ENCODE measurements at places on chromosomes 1 and 21.
A peak's percentile ranks its signal among the peaks of the same experiment; 100 is the strongest.

GRCh38 chr1:165837838-165838364 is 10.5 kb downstream of the UCK2 start:
- no peak for DNase-seq

DNA sequence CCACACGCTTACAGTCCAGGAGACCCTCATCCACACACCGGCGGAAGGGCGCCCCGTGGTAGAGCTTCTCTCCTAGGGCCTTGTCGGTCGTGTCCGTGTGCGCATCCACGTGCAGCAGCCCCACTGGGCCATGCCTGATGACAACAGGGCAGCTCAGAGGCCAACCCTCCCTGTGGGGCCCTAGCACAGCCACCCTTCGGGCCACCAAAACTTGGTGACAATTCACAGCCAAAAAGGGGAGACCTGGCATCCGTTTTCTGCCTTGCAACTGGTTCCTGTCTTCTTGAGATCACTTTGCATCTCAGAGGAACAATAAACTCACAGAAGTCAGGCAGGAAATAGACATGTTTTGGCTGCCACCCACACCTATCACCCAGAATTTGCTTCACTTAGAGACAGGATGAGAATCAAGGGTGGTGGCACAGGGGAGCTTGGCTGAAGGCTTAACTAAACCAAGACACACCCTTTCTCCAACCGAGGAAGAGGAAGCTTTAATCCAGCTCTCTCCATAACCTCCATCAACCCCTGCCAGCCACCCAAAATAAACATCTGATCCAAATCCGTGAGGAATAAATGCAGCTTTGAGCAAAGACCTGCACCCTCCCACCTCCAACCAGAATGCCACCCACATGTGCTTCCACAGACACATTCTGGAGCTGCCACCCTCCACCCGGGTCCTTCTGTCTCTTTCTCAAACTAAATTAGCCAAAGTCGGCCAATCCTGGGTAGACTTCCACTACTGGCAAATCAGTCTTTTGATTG is 5.7 kb downstream of the AGMAT start:
- DNase-seq, result no peak

- DNase-seq, result no peak
These were observed 48.2 kb downstream of the RPAP2 start for GRCh38 chr1:92346866-92347640.

DNA sequence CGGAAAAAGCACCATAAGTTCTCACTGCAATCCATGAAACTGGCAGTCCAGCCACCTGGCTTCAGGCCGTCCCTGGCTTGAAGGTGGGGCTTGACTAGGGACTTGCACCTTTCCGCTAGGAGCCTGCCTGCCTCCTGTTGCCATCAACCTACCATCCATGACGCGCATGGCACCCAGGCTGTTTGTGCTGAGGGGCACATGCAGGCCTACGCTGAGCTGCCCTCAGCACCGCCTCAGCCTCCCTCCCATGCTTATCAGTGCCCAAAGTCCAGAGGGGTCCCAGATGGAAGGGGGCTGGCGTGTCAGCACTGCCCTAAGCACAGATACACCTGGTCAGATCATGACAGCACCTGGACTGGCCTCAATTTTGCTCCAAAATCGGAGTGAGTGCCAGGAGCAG is 190.2 kb upstream of the LYPLAL1 start:
- no peak for DNase-seq

GRCh38 chr1:15384301-15384901 is 25.3 kb upstream of the EFHD2 start:
- peak; percentile 11 for DNase-seq

DNA sequence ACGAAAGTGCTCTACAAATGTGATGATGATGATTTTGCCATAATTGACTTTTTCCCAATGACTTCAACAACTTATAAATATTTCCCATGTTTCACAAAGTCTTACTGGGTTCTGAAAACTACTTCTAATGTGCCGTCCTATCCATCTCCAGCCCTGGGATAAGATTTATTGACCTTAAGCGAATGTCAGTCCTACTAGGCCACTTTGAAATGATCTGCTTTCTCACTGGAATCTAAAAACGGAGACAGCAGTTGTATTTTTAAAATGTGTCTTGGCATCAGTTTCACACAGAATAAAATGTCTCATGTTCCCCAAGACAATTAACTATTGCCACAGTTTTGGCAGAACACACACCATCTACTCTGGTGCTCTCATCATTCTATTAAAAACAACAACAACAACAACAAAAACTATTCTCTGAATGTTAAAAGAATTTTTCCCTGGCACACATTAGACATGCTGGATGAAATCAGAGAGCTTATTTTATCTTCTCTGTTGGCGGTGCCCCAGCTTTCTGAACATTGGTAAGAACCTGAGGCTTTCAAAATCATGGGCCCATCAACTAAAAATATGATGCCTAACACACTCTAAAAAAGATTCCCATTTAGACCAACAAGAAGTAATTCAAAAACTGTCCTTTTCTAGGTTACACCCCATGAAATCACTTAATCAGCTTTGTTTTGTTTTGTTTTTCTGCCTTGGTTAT is 23.1 kb upstream of the DNASE2B start:
- DNase-seq, result peak; percentile 72

- no peak for DNase-seq
These were observed 191.8 kb upstream of the TNR start for GRCh38 chr1:175935166-175935565.

DNA sequence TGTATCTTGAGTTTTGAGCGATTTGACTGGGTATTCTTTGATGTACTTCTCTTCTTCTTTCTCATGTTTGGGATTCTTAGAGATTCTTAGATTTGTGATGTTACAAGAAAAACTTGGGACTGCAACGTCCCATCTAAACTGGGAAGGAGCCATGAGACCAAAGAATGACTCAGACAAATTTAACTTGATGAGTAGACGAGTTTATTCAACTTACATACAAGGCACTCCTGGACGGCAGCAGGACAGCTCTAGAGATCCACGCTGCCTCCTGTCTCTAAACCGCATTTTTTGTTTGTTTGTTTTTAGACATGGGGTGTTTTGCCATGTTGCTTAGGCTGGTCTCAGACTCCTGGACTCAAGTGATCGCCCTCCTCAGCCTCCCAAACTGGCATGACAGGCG is 137.1 kb downstream of the PIK3R3 start:
- DNase-seq, result peak; percentile 24

GRCh38 chr21:31713973-31714740 is 17.8 kb downstream of the SCAF4 start:
- DNase-seq, result no peak

DNA sequence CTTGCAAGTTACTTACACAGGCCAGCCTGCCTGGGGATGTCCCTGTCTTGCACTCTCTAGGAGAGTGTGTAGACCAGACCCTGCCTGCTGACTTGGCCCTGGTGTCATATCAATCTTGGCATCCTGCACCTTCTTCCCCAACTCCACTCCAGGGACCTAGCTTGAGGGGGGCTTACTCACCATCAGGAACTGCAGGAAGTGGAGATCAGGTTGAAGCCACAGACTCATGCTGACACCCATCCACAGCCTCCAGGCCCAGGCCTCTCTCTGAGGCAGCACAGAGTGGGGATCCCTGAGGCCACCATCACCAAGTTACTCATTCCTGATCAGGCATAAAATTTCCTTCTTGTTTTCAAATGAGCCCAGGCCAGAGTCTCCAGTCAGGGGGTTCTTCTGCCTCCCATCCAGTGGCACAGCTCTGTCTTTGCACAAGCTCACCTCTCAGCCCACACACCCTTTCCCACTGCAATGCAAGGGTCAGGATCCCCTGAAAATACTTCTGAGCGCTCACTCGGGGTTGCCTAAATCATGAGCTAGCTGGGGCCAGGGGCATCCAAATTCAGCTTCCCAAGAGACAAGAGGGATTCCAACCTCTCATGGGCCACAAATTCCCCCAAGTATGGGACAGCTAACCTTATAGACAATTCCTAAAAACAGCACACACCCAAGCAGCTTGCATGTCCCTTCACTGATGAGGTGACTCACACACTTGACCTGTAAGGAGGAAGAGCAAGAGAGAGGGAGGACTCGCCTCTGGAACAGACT is 33.5 kb downstream of the CSMD2 start:
- DNase-seq, result peak; percentile 16

DNA sequence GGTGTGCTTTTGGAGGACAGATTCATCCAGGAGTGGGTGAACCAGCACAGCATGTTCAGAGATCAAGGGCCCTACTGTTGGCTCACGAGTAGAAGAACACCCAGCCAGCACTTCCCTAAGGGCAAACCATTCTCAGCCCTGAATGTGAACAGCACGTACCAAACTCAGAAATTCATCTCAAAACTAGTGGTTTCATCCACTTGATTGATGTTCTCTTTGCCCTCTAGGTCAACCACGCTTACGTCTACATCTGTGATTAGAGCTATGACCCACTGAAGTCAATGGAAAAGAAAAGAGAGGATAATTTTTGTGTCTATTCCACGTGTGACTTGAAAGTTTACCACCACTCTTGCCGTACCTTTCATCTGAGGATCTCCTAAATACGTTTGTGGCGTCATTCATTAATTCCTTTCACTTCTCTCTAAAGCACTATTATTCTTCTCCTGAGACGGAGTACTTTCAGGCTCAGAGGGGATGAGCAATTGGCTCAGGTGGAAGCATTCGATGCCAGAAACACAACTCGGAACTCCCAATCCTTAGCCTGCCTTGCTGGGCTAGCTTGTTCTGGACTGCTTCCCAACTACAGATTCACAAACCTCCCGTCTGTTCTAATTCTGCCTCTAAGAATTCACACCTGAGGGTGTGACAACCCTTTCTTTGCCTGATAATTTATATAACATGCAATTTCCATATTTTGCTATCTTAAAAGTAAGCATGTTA is 57.3 kb upstream of the HIVEP3 start:
- DNase-seq, result no peak

DNA sequence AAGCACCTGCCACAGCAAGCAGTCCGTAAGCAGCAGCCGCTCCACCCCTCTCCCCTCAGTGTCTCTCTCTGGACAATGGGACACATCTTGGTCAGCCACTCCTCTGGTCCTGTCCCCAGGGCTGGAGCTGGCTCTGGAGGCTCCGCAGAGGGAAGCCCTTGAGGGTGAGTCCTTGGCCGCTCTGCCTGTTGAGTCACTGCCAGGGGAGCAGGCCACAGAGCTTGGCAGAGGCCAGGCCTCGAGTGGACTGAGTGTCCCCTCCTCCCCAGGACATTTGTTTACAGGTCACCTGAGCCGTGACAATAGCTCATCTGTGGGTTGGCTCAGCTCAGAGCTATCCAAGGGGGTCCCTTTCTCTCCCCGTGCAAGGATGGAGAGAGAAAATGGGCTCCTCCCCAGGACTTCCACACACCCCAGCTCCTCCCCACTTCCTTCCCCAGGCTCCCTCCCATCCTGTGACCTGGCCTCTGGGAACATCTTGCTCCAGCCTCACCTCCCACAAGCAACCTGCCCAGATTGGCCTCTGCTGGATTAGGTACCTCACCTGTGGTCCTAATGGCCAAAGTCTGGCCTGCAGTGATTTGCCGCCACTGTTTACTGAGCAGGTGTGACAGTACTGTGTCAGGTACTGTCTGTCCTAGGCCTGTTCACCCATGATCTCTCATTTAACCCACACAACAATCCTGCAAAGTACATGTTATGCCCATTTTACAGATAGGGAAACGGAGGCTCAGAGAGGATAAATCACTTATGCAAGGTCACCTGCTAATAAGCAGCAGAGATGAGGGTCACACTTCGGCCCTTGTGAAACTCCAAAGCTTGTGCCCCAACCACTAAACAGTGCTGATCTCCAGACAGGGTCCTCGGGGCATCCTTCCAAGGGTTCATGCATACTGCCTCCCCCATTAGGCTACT is 4.8 kb downstream of the FAM131C start:
- DNase-seq, result peak; percentile 34

DNA sequence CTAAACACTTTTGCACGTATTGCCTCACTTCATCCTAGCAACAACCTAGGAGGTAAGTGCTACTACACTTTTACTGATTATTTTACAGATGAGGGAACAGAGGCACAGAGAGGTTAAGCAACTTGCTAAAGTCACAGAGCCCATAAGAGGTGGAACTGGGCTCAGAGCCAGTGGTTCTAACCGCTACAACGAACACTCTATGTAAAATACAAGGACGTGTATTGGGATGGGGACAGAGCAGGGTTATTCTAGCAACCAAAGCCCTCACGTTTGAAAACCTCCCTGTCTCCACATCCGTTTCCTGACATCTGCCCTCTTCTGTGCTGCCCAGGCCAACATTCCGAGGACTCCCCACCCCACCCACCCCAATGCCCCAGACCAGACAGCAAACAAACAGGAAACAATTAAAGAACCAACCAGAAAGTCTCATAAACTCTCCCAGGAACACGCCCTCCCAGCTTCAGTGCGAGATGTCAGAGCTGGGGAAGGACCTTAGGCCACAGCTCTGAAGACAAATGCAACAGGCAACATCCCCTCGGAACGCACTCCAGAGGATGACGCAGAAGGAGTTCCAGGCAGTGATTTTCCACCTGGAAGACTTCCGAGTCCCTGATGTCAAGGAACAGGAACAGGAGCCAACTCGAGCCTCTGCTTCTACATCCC is 41.1 kb downstream of the GLIS1 start:
- peak; percentile 69 for DNase-seq

- DNase-seq, result peak; percentile 39
These were observed 30.6 kb downstream of the GNAI3 start for GRCh38 chr1:109578947-109579443.

- DNase-seq, result peak; percentile 98
These were observed 337.6 kb upstream of the SNX7 start for GRCh38 chr1:98323906-98324358.

DNA sequence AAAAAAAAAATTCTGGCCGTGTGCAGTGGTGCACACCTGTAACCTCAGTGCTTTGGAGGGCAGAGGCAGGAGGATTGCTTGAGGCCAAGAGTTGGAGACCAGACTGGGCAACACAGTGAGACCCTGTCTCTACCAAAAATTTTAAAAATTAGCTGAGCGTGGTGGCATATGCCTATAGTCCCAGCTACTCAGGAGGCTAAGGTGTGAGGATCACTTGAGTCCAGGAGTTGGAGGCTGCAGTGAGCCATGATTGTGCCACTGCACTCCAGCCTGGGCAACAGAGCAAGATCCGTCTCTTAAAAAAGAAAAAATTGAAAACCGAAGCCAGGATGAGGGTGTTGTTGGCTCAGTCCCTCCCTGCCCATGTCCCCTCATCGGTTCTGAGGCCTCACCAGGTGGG is 55.9 kb upstream of the PAX7 start:
- DNase-seq, result no peak

- DNase-seq, result no peak
These were observed 80.7 kb upstream of the DUSP10 start for GRCh38 chr1:221822591-221822990.

DNA sequence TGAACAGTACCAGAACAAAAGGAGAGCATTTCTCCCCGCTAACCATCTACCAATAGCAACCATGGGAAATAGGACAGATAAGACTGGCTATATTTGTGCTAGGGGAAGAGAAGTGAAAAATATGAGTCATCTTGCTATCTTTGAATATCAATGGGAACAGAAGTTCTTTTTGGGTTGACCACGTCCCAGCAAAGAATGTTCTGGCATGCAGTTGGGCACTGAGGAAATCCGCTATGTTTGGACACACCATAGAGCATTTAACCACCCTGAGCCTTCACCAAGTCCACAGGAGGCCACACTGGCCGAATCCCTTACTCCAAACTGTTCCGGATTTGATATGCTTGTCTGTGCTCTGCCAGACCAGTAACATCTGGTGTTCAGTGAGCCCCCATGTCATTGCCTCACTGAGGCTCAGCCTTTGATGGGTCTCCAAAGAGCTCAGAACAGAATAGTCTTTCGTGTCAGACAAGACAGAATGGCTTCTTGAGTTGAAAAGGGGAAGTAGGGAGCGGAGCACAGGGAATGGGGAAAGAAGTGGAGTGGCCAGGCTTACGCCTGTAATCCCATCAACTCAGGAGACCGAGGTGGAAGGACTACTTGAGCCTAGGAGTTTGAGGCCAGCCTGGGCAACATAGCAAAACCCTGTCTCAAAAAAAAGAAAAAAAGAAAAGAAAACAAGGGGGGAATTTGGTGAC is 81.4 kb downstream of the SMYD2 start:
- peak; percentile 77 for DNase-seq

GRCh38 chr1:227949341-227949921 is 1.7 kb upstream of the WNT9A start:
- no peak for DNase-seq
